NCI-H460 (cell line): ENCODE measurements at places on chromosomes 13 and 19. TPM values are rescaled to one million over a fixed set of nuclear protein-coding genes. Genes with fewer than 3 reads are reported as not detected.

Gene ELSPBP1
- total RNA-seq: not detected in 2 replicates

Gene CD37
- not detected in 2 replicates for total RNA-seq

Gene HSPB6
- total RNA-seq: 3.7 and 6.7 TPM in 2 replicates

Gene ZNF208
- total RNA-seq: 0.35 TPM in 1 of 2 replicates, not detected in the other

Gene MBD3L2
- not detected in 2 replicates for total RNA-seq

Gene GSX1
- not detected in 2 replicates for total RNA-seq

Gene LGI4
- 0.12 TPM in 1 of 2 replicates, not detected in the other for total RNA-seq

Gene REEP6
- 0.79 and 0.92 TPM in 2 replicates for total RNA-seq

Gene SLC25A41
- not detected in 2 replicates for total RNA-seq

Gene CEACAM16
- total RNA-seq: not detected in 2 replicates

Gene ZNF554
- 0.63 and 0.69 TPM in 2 replicates for total RNA-seq

Gene GNG8
- not detected in 2 replicates for total RNA-seq

Gene NMRK2
- total RNA-seq: not detected in 2 replicates

Gene BRSK1
- total RNA-seq: 3.8 and 5.7 TPM in 2 replicates

Gene RAB3A
- 0.84 and 1.4 TPM in 2 replicates for total RNA-seq

Gene TMEM59L
- total RNA-seq: 3.9 and 7.7 TPM in 2 replicates

Gene SSC5D
- total RNA-seq: 0.07 TPM in 1 of 2 replicates, not detected in the other

Gene ANKRD27
- 17.8 and 18.5 TPM in 2 replicates for total RNA-seq

Gene PCDH9
- total RNA-seq: 2.8 and 3.0 TPM in 2 replicates

Gene CABP5
- not detected in 2 replicates for total RNA-seq

Gene CEACAM19
- total RNA-seq: 0.46 and 0.59 TPM in 2 replicates

Gene ZNF724
- total RNA-seq: 4.8 and 5.3 TPM in 2 replicates

Gene NCR1
- not detected in 2 replicates for total RNA-seq

Gene CPT1C
- 1.7 and 2.2 TPM in 2 replicates for total RNA-seq

Gene FGF9
- total RNA-seq: not detected in 2 replicates

Gene FOSB
- 1.7 and 1.9 TPM in 2 replicates for total RNA-seq

Gene GPR108
- 60.0 and 74.3 TPM in 2 replicates for total RNA-seq
